ENCODE measurements at places on chromosomes 16 and 17.

DNA sequence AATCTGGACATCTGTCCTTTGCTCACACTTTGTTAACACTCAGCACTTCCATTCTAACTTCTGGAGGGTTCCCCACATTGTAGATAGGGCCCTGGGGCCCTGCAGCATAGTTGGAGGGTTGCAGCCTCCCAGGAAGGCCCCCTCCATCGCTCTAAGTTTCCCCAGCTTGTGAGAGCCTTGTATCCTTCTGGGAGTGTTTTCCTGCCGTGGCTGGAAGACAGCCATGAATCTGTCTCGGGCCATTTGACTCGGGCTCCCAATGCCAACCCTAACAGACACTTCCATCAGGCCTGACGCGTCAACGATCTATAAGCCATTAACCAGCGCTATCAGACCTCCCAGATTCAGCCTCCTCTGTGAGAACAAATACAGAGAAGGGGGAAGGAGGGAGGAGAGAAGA, 263.7 kb upstream of the RPL38 start:
- DNase-seq = no peak

- no peak for DNase-seq
Observed at GRCh38 chr17:77127735-77128361, 12.9 kb upstream of the SEC14L1 start.

GRCh38 chr16:89397331-89397861, 93.0 kb downstream of the ANKRD11 start:
- DNase-seq = no peak

- no peak for DNase-seq
Observed at GRCh38 chr17:62121025-62121730, 56.1 kb upstream of the MED13 start.

DNA sequence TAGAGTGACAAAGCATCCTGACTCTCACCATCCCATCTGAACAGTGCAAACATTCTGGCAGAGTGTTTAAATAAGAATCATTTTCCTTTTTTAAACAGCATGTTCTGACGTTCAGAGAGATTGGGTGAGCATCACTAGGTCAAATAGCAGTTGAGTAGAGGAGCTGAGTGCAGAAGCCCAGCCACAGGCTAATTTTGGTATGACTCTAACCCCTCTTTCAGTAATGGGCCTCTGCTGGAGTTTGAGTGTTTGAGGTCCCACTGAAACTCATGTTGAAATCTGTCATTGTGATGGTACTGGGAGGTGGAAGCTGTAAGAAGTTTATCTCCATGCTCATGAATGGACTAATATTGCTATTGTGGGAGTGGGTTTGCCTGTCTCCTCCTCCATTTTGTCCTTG, 194.4 kb downstream of the SALL1 start:
- no peak for DNase-seq

DNA sequence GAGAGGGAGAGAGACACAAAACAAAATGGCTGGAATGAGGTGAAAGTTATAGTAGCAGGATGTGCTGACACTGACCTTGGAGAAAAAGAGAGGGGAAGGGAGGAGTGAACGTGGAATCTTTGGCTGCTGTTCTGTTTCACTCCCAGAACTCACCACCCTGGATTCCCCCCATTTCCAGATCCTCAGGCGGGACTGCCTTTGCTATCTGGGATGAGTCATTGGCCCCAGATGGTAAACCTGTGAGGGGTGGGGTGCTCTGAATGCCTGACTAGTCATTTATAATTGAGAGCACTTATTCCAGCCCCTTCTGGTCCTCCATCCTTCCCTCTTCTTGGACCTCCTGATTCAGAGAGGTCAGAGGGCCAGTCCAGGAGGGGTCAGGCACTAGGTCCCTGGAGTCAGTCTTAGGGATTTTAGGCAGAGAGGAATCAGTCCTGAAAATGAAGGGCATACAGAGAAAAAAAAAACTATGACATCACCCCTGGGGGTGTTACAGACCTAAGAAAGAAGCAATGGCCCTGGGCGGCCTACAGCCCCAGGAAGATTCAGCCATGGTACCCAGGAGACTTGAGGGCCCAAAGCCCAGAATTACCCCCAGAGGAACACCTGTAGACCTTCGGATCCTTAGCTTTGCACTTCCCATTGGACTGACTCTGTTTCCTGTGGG, 2.2 kb upstream of the ZG16 start:
- no peak for DNase-seq

DNA sequence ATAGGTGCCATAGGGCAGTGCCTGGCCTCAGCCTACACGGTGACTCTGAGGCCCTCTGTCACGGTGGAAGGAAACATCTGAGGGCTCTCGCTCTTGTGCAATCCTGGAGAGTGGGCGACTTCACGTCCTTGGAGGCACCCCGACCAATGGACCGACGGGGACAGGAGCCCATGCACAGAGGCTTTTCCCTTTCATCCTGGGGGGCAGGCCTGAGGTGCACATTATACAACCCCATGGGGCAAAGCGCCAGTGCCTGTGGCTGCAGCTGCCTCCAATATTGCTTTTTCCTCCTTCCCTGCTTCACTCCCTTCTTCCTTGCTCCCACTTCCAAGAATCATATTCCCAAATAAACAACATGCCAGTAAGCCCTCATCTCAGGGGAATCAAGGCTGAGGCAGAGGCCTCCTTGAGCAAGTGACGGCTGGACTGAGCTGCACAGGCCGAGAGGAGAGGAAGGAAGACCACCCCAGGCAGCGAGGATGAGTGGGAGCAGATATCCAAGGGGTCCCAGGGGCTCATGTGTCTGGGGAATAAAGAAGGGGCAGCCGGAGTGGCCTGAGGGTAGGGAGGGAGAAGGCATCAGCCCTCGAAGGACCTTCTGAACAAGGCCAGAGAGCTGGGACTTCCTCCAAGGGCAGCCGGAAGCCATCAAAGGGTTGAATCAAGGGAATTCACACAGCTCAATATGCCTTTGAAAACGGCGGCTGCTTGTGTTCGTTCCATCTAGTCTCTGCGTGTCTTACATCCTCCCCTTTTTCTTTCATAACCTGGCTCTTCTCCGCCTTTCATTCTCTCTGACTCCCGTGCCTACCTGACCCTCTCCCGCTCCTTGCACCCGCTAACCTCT, 42.6 kb upstream of the RPL38 start:
- no peak for DNase-seq

GRCh38 chr16:506246-506546, 21.3 kb upstream of the CAPN15 start:
- DNase-seq = no peak

DNA sequence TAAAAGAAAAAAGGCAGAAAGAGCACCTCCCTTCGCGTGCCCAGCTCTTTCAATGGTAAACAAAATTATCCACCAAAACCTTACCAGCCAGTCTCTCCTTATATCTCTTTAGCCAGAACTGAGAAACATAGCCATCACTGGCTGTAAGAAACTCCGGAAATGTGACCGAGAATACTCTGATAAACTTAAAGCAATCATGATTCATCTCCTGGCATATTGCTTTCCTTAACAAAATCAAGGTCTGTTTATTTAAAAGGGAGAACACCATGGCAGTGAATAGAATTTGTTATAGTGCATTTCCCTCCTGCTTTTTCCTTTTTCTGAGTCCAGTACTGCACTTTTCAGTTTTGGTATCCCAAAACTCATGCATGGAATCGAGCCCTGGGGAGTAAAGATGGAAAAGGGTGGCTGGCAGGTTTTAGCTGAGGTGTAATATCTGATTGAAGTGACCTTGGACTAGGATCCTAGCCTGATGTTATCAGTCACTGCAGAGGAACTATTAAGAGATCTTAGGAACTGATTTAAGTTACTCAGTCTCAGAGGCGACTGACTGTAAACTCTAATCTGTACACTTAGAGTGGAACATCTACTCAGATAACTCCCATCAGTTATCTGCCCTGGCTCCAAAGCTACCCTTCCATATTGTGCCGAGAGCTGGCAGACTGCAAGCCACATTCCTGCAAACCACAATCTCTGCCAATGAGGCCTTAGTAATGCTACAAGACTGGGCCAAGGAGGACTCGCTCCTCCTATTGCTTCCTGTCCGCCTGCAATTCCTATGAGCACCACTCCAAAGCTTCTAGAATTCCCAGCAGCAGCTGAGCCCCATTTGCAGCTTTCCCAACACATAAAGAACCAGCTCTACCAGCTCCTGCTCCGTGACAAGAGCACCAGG, 7.4 kb upstream of the COX10 start:
- DNase-seq = no peak

- no peak for DNase-seq
Observed at GRCh38 chr16:10250137-10250828, 68.1 kb upstream of the GRIN2A start.

- DNase-seq = no peak
Observed at GRCh38 chr16:27347930-27348685, 34.3 kb downstream of the IL4R start.

DNA sequence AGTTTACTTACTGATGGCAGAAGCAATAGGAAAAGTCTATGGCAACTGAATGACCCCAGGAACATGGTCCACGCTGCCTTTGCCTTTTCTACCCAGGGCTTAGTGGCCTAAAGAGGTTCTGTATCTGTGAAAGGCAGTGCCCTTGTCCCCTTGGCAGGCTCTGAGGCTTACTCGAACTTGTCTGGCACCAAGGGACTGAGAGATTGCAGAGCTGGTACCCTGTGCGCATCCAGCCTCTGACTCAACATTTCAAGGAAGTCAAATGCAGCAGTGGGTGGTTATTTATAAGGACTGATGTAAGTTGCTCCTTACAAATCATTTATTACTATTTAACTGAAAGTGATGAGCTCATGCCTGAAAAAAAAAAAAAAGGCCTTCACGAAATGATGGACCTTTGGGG, 299.9 kb upstream of the MYOCD start:
- no peak for DNase-seq

GRCh38 chr17:21279582-21279981, 4.9 kb upstream of the MAP2K3 start:
- DNase-seq = no peak

GRCh38 chr16:28532940-28533647, 5.7 kb downstream of the NUPR1 start:
- no peak for DNase-seq

GRCh38 chr17:45339646-45340605, 23.1 kb upstream of the MAP3K14 start:
- no peak for DNase-seq

- no peak for DNase-seq
Observed at GRCh38 chr17:13076905-13077304, 59.1 kb upstream of the ELAC2 start.

DNA sequence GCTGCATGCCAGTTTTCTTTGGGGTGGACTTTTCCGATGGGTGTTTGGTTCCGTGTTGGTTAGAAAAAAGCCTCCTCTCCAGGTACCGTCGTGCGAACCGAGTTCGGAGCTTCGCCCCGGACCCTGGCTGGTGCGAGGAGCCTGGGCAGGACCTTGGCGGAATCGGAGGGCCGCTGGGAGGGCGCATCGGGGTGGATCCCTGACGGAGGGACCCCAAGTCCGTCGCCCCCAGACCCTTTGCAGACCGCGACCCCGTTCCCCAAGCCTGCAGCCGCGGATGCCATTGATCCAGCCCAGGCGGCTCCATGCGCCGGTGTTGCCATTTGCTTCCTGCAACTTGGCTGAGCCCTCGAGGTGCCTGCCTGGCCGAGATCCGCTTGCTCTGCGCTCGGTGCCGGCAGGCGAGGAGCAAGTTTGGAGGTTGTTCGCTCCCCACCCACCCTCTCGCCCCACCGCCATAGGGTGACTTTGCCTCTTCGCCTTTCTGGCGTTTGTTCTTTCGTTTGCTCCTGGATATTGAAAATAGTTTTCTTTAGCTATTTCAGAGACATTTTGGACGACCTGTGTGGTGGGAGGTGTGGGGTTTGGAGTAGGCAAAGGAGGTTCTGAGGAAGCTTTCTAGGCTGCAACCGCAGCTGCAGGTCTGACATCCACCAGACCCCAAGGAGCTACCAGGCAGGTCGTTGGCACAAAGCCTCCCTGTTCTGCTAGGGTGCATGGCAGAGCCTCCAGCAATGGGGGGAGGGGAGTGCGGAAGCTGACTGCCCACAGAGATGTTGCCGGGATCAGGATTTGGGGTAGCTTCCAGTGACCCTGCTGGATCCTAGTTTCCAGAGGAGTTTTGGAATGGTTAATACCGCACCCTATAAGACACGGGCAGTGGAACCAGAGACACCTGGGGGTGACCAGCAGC, 58.2 kb downstream of the RAP1GAP2 start:
- DNase-seq = peak; percentile 54

DNA sequence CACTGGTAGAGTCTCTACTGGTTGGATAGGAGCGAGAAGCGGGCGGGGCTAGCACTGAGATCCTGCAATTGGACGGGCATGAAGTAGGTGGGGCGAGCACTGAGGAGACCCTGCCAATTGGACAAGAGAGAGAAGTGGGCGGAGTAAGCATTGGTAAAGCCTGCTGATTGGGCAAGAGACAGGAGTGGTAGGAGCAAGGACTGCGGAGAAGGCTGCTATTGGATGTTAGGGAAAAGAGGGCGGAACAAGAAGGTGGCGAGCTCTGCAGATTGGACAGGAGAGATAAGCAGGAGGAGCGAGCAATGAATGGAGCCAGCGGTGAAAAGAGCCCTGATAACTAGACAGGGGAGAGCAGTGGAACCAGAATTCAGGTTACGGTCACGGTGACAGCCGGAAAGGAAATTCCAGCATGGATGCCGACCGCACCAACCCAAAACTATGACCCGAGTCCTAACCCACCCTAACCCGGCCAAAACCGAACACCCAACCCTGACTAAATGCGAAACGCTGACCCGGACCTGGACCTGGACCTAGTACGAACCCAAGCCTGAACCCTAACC, 4.8 kb downstream of the SCGB1C2 start:
- peak; percentile 31 for DNase-seq

- DNase-seq = no peak
Observed at GRCh38 chr17:77601054-77601979, 357.2 kb upstream of the TNRC6C start.

DNA sequence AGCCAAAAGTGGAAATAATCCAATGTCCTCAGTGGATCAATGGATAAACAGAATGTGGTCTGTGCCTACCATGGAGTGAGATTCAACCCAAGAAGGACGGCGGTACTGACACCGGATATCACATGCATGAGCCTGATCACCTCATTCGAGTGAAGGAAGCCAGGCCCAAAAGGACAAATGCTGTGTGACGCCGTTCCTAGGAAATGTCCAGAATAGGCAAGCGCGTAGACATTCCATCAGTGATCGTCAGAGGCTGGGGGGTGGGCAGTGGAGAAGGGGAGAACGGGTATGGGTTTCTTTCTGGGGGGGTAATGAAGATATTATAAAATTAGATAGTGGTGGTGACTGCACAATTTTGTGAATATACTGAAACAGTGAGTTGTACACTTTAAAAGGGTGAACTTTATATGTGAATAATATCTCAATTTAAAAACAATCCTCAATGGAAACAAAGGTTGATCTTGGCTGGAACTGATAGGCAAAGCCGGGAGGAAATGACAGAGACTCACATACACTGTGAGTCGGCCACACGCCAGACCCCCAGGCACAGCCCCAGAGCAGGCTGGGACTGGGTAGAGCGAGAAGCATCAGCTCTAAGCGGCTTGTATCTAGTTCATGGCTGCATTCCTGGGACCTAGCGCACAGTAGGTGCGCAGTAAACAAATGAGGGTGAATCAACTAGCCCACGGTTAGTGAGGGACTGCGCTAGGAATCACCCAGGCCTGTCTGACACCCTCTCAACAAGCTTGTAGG, 3.5 kb downstream of the DBNDD1 start:
- DNase-seq = no peak

Data from eye (tissue), 1 donor.